MG63 (cell line): ENCODE measurements at places on chromosomes 6 and 20.

- no peak for DNase-seq
Measured at GRCh38 chr20:34165018-34165619, 53.1 kb upstream of the EIF2S2 start.

DNA sequence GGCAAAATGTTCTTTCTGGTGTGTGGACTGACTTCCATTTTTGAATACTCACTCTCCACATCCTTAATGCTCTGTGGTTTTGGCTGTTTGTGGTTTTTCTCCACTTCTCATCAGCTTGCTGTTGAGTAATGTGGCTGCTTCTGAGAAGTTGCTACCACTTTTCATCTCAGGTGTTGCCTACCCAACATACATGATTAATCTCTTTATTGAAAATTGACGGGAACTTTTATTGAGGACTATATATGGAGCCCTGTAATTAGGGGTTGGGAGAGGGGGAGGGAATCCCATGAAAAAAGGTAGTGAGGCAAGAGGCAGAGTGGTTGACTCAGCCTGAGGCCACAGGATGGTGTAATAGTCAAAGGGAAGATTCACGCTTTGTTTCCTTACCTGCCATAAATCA, 17.6 kb downstream of the IL22RA2 start:
- no peak for DNase-seq

- DNase-seq, result peak; percentile 100
Measured at GRCh38 chr6:52522151-52522626, 54.7 kb downstream of the TRAM2 start.

GRCh38 chr6:170290296-170291128, at the start of gene DLL1:
DLL1 (minus strand) TSS chr6:170291078; CDS start chr6:170290139, 939 bp downstream.
- DNase-seq, result peak; percentile 38

DNA sequence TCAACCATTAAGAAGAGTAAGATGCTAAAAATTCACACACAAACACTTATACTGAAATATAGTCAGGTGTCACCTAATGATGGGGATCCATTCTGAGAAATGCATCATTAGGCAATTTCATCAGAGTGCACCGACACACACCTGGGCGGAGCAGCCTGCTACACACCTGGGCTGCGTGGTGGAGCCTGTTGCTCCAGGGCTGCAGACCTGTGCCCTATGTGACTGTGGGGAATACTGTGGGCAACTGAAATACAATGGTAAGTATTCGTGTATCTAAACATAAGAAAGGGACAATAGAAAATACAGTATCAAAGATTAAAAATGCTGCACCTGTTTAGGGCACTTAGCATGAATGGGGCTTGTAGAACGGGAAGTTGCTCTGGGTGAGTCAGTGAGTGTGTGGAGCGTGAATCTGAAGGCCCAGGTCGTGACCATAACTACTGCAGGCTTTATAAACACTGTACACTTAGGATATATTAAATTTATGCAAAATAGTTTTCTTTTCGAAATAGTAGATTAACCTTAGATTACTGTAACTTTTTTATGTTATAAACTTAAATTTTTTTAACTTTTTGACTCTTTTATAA, 124.4 kb upstream of the AFDN start:
- no peak for DNase-seq

DNA sequence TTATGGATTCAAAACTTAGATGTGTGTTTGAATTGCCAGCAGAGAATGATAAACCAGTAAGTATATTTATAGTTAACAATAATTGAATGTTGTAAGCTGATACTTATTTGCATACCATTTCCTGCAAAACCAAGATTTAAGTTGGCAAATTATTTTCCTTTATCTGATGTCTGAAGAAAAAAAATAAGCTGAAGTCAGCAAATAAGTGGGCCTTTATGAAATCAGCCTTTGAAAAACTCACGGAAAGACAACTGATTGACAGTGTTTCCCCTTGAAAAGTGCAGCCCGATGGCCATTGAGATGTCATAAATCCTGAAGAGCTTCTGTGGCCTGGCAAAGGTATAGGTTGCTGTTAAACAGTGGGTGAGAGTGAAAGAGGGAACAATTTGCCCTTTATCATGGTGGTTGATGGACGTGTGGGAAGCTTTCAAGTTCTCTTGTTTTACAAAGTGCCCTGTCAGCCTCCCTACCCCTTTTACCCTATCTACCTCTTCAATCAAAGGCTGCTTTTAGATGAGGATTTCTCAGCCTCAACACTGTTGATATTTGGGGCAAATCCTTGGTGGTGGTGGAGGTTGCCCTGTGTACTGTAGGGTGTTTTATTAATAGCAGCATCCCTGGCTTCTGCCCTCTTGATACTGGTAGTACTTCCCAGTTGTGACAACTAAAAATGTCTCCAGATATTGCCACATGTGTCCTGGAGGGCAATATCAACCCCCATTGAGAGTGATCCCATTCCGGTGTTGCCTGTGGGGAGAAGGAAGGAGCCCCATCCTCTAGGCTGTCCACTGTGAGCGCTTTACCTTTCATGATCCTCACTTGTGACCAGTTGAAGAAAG, 50.2 kb downstream of the VAPB start:
- DNase-seq, result no peak

DNA sequence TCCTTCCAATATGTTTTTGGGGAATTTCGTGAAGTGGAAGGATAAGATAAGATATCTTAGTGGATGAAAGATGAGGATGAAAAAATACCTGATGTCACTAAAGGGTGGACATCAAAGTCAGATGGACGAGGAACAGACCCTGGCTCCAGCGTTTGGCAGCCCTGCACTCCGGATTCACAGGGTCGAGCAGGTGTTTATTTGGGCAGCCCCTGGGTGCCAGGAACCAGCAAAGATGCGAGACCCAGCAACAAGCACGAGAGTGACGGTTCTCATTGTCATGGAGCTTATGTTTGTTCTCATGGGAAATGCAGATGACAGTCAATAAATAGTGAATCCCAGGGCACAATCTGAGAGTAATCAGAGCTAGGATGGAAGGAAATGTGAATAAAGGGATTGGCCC, 131.1 kb downstream of the PHACTR3 start:
- DNase-seq, result no peak

DNA sequence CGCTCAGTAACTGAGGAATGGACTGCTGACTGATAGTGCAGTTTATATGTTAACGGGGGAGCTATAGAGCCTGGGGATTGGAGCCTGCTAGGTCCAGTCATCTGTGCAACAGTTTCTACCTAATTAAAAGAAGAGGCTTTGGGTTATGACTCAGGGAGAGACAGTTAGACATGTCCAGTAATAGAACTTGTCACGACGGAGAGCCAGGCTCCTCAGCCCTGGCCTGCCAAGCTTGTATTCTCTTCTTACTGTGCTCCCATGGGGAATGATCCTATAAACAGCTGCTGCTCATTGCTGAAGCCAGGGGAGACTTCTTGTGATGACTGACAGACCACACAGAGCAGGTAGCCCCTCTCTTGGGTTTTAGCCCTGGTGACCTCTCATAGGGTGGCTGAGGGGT, 69.3 kb downstream of the SYNJ2 start:
- no peak for DNase-seq

DNA sequence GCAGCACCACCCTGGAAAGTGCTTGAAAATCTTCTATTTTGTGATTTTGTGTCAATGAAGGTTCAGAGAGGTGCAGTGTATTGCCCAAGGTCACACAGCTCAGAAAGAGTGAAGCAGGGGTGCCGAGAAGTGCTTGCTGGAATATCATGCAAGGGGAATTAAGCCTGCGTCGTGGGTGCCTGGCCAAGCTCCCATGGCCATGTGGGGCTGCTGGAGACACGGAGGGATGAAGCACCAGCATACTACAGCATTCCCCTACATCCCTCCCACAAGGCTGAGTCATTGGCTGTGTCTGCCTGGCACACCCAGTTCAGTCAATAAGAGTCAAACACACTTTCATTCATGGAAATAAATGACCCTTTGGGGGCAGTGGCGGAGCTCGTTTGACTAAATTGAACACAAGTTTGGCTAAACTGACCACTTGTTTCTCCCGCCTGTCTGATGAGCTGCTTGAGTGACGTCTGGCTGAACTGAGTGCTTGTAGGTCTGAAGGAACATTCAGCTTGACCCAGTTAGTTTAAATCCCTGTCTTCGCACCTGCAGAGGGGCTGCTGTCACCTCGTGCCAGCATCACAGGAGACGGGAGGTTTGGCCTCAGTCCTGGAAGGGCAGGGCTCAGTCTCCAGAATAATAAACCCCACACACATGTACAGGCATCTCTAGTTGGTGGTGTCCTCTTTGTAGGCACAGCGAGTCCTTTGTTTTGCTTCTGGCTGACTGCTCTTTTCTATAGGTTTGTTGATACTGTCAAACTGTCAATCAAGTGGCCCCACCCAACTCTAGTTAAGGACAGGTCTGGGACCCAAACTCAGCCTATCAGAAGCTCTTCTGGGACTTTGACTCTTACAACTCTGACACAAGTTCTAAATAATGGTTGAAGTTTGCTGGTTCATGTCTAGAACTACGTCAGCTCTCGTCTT, 8.4 kb upstream of the TGM2 start:
- DNase-seq, result peak; percentile 98

DNA sequence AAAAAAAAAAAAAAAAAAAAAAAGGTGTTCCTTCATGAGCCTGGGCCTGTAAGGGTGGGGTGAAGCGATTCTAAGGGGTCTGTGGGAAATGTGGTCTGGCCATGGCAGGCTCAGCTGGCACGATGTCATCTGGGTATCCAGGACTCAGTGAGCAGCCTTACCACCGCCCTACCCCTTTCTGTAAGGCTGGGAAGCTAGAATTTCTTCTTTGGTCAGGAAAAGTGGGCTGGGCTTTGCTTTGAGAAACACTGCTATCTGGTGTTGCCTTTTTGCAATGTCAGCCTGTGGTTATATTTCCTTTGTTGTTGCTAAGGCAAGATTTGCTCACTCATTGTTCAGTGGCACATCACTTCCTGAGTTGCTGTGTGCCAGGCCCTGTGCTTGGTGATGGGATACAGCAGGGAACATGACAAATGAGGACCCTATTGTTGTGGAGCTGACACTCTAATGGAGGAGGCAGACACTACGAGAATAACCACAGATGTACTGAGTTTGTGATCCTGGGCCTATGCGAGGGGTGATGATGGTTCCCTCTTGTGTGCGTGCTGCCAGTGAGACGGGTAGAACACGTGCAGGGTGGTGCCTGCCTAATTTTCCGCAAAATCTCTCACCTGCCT, 45.9 kb upstream of the ZNFX1 start:
- DNase-seq, result peak; percentile 61

DNA sequence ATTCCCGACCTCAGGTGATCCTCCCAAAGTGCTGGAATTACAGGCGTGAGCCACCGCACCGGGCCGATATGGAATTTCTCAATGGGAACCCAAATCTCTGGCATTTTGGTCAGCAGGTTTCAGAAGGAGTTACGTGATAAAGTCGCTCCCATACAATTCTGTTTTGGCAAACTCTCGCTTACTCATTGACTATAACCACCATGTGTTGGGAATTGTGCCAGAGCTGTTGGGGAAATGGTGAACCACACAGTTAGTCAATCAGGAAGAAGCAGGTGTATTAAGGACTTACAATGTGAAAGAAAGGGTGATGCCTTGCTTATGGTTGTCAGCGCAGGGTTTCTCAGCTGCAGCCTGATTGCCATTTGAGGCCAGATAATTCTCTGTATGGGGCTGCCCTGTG, 410.5 kb downstream of the QKI start:
- DNase-seq, result peak; percentile 55

- DNase-seq, result no peak
Measured at GRCh38 chr6:157861814-157862213, 38.8 kb downstream of the SNX9 start.

GRCh38 chr20:38198238-38198861, 33.3 kb upstream of the TGM2 start:
- no peak for DNase-seq

DNA sequence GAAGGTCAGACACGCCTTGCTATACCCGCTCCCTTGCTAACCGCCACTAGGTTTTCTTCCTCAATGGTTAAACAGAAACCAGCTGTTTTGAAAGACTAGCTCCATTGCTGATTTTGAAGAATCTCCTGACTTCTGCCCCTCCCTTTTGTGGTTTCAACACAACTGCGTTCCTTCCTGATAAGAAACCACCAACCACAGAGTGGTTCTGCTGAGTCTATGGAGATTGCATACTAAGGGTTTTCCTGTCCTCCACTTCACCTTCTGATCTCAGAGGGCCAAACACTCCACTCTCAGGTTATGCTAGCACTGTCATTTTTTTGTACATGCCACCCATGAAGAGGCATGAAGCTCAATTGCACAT, 207.9 kb downstream of the MYLK4 start:
- DNase-seq, result no peak

DNA sequence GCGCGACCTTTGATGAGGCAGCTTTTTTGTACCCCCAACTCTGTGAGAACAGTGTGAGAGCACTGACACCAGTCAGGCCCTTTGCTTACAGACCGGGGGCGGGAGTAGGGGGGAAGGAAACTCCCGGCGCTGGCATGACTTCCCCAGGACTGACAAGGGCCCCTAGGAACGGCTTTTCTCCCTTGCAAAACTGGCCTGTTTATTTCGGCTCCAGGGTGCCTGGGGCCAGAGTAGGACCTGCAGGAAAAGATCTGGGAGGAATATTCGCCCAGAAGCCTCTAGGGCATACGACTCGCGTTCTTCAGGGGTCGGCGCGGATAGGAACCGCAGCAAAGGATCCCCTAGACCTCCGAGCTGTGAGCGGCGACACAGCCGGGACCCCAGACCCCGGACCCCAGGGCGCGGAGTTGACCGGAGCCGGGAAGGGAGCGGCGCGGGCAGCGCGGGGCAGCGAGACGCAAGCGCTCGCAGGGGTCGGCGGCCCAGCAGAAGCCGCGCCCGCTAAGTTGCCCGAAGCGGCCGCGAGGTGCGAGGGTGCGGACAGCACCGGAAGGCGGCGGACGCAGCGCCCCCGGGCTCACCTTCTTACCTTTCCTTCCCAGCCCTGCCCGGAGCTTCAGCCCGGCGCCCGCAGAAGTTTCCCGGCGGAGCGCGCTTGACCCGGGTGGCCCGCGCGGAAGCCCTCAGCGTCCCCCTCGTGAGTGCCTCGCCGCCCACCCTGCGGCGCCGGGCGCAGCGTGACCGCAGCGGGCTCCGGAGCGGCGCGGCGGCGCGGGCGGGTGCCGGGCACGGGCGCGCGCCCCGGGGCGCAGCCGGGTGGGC, at the start of gene POPDC3:
Gene POPDC3 (minus strand): TSS at position 771 of the 822 bp plus-strand sequence. CDS start 18,105 bp downstream, outside the sequence.
- peak; percentile 45 for DNase-seq

DNA sequence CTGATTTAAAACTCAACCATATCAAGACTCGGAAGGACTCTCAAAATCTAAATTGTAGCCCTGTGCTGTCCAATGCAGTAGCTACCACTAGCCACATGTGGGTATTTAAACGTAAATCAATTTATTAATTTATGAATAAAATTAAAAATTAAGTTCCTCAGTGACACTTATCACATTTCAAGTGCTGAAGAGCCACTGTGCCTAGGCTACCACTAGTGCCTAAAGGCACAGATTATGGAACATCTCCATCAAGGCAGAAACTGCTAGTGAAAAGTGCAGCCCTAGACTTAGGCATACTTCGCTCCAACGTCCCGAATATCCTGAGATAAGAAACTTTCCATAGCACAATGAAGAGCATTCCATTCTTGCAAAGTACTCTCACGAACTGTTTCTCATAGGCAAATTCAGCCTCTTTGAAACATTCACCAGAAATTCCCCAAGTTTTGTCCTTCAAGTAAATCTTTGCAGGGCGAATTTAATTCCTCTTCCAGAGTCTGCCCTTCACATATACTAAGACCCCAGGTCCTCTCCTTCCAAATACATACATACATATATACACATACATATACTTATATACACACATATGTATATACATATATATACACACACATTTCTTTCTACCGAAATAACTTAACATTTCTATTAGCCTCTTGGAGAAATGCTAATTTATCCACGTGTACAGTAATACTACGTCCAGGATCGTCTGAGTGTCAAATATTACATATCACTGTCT, 1.3 kb downstream of the SUPT3H start:
- no peak for DNase-seq
